ENCODE measurements at places on chromosomes 6 and 20. TPM values are rescaled to one million over a fixed set of nuclear protein-coding genes. Genes with fewer than 3 reads are reported as not detected.
A peak's percentile ranks its signal among the peaks of the same experiment; 100 is the strongest.

The RNF182 gene
- total RNA-seq: 10.8 TPM

- no peak for DNase-seq
Measured at GRCh38 chr6:109795994-109796555, 105.0 kb downstream of the FIG4 start.

- no peak for DNase-seq
Measured at GRCh38 chr6:154751011-154751800, 18.0 kb downstream of the SCAF8 start.

DNA sequence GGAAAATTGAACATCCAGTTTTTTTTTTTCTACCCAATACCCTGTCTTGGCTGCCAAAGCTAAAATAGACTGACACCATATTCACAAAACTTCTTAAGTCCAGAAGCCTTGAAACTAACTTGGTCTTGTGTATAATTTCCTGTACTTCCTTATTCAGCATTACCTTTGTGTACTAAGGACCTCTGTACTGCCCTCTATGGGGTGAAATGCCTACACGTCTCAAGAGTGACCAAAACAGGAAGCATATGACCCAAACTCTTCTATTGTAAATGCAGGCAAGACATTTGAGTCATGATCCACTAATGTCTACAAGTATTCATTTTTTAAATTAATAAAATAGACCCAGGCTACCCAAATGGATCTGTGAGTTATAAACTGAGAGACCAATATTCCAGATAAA lies 50.4 kb downstream of the HMGCLL1 start:
- peak; percentile 69 for DNase-seq

GRCh38 chr6:168252267-168252666 lies 67.3 kb downstream of the DACT2 start:
- no peak for DNase-seq

- DNase-seq: no peak
Measured at GRCh38 chr6:28729501-28730402, 194.0 kb downstream of the TRIM27 start.

- no peak for DNase-seq
Measured at GRCh38 chr6:139497345-139497961, 123.0 kb upstream of the CITED2 start.

GRCh38 chr20:34984756-34985261 lies 29.1 kb downstream of the MYH7B start:
- DNase-seq: no peak
